ENCODE measurements at places on chromosomes 4 and X.

DNA sequence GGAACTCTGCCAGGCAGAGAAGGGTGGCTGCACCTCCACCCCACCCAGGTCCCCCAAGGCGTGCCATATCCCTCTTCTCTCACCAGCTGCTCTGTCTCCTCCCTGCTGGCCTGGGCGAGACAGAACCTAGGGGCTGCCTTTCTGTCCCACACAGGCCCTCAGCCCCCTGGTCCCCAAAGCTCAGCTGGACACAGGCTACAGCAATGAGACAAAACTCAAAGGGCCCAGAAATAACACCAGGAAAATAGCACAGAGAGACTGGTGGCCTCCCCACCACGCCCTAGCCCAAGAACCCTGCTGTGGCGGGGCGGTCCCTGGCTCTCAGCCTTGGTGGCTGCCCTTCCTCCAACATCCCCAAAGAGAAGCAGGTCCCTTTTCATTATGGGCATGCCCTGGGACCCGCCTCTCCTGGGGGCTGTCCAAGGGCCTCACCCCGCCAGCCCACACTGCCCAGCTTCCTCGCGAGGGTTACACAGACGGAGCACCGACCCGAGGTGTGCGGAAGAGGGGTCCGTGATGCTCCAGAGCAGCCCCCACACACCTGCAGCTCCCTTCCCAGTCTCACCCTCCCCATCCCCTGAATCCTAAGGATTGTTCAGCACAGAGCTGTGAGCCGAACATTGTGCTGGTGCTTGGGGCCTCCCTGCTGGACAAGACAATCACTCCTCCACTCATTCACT is 67.7 kb upstream of the HMX1 start:
- DNase-seq: no peak

- DNase-seq: no peak
Observed at GRCh38 chr4:138209094-138209493, 33.1 kb downstream of the SLC7A11 start.

- DNase-seq: no peak
Observed at GRCh38 chr4:71113294-71113693, 119.8 kb downstream of the DCK start.

DNA sequence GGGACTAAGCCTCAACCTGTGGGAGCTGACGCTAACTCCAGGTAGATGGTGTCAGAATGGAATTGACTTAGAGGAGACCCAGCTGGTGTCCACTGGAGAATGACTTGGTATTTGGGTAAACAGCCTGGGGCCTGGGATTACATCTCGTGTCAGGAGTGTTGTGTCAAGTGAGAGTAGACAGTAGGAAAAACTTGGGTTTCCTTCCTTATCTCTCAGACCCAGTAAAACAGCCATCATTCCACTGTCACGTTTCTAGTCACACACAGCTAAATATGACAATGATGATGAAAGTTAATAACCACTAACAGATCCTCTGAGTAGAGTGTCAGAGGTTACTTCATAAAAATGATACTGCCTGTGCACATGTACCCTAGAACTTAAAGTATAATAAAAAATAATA is 13.8 kb downstream of the ZNF674 start:
- DNase-seq: no peak

DNA sequence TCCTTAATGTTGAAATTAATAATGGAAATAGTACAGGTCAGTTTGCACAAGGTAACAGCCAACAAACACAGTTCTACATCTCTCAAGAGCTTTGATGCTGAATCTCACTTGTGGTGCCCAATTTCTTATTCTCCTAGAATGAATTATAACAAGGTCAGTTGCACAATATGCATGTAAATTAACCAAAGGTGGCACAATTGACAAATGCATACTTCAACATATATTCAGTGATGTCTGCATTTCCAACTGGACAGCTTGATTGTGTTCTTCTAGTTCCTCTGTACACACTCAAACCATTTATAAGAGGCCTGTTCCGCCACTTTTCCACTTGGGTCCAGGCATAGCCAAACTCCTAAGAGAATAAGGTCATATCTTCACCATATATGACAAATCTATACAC is 210.3 kb upstream of the EPHA5 start:
- no peak for DNase-seq

DNA sequence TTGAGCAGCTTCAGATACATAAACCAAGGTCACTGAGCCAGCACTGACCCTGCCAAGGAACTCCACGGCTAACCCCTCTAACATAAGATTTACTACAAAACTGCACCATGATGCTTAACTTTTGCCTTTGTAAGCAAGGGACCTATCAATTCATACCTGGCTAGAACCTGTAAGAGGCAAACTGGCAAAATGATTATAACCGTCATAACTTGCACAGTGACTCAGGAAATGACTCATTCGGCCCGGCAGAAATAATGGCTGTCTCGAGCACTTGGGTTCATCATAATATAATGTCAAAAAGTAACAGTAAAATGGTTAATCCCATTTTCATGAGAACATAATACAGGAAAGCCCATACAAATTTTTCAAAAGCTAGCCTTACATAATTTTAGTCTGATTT is 17.2 kb downstream of the RASGEF1B start:
- no peak for DNase-seq

GRCh38 chr4:146124023-146124680 is 51.4 kb upstream of the LSM6 start:
- no peak for DNase-seq

GRCh38 chr4:156756118-156756517 is 215.5 kb downstream of the PDGFC start:
- DNase-seq: no peak

DNA sequence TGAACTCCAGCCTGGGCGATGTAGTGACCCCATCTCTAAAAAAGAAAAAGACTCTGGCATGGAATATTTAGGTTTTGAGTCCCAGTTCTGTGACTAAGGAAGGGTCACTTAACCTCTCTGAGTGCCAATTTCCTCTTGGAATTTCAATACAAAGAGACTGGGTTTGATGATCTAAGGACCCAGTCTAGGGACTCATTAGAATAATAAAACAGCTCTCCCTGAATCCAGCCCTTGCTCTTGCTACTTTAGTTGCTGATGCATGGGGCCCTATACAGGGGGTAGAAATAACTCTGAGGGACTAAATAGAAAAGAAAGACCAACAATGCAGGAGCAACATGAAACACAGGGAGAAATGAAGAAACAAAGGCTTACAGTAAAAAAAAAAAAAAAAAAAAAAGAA is 12.6 kb downstream of the C4orf54 start:
- no peak for DNase-seq

DNA sequence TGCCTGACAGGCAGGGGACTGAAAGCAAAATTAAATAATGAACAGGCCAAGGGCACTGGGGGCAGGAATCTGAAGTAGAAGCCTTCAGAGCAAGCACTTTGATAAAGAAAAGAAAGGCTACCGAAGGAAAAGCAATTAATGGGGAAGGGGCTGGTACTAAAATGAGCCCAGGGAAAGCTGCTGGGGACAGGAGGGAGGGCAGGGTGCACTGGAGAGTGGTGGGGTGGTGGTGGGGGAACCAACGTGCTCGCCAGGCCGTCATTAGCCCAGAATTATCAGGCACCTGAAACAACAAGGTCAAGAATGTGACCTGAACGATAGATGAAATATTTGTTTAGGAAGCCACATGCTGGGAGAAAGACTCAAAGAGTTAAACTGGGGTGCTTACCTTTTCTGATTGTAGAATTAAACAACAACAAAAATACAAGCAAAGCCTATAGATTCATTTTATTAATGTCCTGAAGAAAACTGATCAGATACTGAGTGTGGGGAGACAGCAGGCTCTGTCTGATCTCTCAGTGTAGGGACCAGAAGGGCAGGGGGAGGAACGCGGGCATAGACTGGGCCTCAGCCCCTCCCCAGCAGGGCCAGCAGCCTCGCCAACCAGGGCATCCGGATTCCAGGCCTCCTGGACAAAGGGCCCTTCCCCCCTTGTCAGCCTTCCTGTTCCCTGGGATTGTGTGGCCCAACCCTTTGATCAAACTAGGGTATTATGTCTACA is 239.7 kb upstream of the KLF3 start:
- peak; percentile 83 for DNase-seq

GRCh38 chr4:137032222-137032621 is 500.1 kb downstream of the PCDH18 start:
- DNase-seq: no peak

- peak; percentile 42 for DNase-seq
Observed at GRCh38 chr4:7554905-7555304, 120.2 kb upstream of the PSAPL1 start.

- no peak for DNase-seq
Observed at GRCh38 chr4:172188248-172188988, 375.2 kb downstream of the GALNTL6 start.

DNA sequence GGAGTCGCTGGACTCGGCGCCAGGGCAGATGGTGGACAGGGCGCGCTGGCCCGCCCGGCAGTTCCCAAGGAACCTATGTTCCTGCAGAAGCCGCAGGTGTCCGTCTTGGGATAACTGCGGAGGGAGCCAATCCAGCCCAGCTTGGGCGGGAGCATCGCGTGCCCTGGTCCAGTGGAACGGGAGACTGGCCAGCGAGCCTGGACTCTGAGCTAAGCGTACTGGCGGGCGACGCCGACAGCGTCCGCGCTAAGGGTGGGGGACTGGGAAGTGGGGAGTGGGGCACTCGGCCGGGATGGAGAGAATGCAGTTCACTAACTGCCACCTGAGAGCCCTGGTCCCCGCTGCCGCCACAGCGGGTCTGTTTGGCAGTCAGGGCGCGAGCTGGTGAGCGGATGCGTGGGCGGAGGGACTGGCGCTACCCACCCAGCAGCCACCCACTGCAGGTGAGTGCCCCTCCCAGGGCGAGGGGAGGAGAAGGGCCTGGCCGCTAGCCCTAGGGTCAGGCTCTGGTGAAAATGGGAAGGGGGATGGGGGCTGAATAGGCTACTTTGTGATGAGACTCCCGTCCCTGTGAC is 1.3 kb upstream of the MAMLD1 start:
- DNase-seq: peak; percentile 3

- DNase-seq: no peak
Observed at GRCh38 chr4:87041141-87041540, 106.3 kb downstream of the AFF1 start.

DNA sequence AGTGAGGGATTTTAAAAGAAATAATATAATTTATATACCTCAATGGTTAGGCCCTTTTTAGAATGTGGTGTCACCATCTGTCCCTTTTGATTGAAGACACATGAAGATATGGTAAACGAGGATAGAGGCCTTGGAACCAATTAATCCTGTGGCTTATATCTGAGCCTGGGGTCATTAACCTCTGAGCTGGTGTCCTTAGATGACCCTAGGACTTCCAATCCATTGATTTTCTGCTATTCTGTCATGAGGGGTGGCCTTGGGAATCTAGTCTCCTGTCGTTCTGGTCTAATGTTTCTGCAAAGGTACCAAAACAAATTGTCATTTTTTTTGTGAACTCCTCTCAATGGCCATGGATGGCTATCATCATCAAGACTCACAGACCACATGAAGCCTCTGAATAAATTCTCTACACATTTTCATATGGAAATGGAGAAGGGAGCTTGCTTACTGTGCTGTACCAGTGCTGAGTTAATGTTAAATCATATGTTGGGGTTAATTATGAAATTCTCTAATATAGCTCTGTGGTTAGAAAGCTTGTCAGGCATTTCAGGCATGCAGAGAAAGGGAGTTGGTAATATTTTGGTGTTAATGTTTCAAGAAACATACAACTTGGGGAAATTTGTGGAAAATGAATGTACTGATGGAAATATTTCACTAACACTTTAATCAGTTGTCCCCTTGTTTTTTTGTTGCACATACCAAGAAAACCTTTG is 204.2 kb upstream of the IL15 start:
- no peak for DNase-seq

GRCh38 chr4:14025111-14025510 is 397.6 kb upstream of the BOD1L1 start:
- no peak for DNase-seq

DNA sequence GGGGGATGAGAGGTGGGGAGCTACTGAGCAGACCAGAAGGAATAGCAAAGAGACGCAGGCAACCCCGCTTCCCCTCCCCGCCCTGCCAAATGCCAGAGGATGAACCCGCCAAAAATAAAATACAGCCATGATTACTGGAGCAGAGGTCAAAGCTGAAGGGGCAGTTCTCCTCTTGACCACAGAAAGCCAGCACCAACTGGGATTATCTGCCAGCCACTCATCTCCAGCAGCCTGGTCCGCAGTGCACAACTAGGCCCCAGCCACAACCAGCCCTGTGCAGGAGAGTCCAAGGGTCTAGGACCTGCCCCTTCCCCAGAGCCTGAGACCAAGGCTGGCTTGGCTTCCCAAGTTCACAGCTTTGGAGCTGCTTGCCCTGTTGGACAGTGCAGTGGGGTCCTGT is 67.4 kb upstream of the BCOR start:
- no peak for DNase-seq

GRCh38 chrX:139844163-139844562 is 88.7 kb downstream of the ATP11C start:
- no peak for DNase-seq

DNA sequence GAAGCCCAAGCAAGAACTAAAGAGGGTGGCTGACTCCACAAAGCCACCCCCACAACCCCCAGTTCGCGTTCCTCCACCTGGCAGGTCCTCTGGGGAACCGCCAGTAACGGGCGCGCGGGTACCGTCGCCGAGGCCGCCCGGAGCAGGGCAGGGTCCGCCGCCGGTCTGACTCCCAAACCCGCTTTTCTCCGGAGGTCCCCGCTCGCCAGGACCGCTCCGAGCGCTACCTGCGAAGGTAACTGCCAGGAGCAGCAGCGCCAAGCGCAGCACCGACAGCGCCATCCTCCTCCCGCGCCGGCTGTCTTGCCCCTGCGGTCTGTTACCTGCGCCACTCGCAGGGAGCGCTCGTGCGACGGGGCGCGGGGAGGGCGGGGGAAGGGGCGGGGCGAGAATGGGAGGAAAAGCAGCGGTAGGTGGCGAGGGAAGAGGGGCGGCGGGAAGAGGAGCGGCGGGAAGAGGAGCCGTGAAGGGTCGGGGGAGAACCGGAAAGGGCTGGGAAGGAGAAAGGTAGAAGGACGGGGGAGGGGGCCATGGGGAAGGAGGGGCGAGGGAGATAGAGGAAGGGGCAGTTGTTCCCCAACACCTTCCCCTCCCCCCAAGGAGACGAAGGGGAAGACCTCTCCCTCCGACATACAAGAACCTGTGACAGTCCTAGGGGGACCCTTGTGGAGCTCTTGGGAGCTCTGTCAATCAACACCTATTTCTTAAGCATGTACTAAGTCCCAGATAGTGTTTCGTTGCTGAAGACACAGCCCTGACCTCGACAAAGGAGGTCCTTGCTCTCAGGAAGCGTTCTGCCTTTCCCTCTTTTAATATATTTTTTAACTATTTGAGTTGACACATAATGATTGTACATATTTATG is at the start of gene SPINK2:
Gene SPINK2, minus strand, starts transcription at position 321 of the 863 bp plus-strand sequence. Its CDS starts 39 bp downstream, at position 282.
- DNase-seq: peak; percentile 46

DNA sequence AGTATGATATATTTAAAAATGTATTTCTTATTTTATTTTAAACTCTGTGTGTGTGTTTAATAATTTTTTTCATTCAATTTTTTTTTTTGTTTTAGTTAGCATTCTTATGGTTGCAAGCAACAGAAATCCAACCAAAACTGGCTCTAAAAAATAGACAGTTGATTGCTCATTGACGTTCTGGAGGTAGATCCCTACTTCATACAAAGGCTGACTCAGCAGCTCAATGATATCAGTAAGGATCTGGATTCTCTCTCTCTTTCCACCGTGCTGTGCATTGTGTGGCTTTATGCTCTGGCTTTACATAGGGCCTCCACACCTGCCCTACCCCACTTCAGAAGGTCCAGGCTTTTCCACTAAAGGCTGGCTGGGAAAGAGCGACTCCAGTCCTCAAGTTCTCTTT is 117.8 kb downstream of the UCHL1 start:
- no peak for DNase-seq

GRCh38 chr4:112075129-112075753 is 70.0 kb upstream of the FAM241A start:
- peak; percentile 54 for DNase-seq

All from SW480 (cell line).